Vagina (tissue), 2 donors: ENCODE measurements at places on chromosomes 11 and 22.

- DNase-seq: no peak
These were observed 197.8 kb downstream of the ETS1 start for GRCh38 chr11:128389461-128389976.

DNA sequence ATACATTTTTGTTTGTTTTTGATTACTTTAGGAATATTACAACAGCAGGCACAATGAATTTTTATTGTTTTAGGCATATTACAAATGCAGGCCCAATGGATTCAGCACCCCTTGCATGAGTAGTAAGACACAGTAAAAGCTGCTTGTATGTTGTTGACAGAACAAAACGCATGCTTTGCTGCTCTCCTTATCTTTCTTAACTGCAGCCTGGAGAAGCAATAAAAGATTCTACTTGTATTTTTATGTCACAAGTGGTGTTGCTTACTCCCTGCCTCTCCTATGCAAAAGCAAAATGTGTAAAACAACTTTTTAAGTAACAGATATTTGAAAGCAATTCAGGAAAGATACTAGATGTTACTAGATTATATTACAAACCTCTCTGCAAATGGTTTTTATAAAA is 73.9 kb downstream of the TRPC6 start:
- DNase-seq: no peak

DNA sequence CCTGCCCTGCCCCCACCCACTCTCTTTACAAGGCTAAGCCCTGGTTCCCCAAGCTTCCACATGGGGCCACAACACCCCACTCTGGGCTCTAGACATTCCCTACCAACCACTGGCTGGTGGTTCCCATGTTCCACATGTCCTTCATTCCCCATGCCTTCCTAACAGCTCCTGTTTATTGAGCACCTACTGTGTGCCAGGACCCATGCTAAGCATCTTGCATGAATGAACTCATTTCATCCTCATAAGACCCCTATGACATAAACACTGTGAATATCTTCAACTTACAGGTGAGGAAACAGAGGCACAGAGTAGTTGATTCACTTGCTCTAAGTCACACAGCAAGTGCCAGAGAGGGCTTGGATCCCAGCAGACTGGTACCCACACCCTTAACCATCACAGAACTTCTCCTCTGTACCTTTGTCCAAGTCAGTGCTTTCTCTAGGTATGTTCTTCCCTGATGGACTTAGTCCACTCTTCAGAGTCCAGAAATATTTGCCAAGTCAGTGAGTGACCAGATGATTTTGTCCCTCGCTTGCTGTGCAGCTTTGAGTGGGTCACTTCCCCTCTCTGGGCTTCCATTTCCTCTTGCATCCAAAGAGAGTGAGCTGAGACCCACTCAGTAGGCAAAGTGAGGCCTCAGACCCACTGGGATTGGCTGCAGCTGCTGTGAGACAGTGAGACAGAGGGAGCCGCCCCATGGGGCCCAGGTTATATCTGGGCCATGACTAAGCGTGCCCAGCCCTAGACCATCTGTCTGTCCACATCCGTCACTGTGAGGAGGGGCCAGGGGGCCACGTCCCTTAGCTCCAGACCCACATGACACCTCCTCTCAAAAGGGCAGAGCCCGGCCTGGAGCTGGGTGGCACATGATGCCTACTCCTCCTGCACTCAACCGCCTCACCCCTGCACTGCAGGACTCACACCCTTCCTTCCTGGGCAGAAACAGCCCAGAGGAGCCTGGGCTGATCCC is 132.4 kb downstream of the MN1 start:
- DNase-seq: no peak

DNA sequence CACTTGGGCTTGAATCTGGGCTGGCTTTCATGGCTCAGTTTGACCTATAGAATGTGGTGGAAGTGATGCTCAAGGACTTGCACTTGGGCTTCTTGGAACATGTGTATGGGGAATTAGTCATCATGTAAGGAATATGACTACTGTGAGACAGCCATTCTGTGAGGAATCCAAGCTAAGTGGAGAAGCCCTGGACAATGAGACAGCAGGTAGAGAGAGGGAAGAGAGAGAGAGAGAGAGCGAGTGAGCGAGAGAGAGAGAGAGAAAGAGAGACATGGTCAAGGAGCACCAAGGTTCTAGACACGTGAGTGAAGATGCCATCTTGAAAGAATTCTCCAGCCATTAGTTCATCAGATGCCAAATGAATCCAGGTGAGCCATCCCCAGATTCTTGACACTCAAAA is 261.6 kb upstream of the SORL1-AS1 start:
- no peak for DNase-seq

GRCh38 chr22:31923136-31923535 is 21.2 kb upstream of the YWHAH start:
- DNase-seq: no peak
